CD4-positive, alpha-beta T cell treated with Interleukin-6 at 100 ng/mL for 8 hours (primary cell): ENCODE measurements at places on chromosomes 7 and 10.

DNA sequence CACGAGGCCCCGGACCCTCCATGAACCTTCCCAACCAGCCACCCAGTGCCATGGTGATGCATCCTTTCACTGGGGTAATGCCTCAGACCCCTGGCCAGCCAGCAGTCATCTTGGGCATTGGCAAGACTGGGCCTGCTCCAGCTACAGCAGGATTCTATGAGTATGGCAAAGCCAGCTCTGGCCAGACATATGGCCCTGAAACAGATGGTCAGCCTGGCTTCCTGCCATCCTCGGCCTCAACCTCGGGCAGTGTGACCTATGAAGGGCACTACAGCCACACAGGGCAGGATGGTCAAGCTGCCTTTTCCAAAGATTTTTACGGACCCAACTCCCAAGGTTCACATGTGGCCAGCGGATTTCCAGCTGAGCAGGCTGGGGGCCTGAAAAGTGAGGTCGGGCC lies 90.6 kb upstream of the PDCD4 start:
- DNase-seq: no peak

DNA sequence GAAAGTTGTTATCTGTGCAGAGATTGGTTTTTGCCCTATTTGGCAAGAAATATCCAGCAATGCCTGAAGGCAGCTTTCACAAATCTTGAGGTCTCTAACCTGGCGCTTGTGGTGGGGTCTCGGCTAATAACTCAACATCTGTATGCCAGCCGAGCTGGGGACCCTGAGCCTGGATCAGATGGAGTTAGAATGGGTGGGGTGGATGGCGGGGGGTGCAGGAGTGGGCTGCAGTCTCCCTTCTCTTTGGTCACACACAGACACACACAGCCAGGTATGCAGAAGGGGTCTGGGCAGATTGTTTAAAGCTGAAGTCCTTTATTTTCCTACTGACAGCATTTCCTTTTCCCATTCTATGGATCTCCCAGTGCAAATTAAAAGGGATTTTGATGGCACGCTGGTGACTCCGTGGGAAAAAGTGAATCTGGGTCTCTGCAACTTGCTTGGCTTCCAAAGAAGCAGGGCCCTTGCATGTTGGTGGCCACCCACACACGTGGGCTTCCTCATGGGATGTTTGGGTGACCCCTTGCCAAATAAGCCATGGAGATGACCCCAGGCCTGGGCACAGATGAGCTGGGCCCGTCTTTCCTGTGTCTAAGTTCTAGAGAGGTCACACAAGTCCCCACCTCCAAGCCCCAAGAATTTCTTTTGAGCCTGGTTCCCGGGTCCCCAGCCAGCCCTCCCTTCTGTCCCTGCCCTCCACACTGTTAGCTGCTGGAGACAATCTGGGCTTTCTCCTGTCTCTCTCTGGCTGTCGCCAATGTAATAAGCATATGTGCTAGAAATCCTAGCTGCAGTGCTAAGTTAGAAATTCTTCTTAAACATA lies 39.9 kb upstream of the EMX2 start:
- DNase-seq: no peak

DNA sequence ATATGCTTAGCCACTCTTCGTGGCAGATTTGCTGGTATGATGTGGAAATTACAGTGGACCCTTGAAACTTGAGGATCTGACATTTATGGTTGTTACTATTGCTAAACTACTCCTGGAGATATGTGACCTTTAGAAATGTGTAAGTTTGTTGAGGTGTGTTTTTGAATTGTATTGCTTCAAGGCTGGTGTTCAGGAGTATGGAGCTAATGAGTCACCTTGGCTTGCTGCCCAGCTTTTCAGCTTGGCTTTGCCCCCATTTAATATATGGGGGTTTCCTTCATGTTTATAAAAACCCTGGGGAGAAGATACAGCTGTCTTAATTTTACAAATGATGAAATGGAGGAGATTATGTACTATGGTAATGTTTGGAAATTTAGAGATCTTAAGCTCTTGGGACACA lies 11.6 kb downstream of the HBP1 start:
- DNase-seq: peak; percentile 29

DNA sequence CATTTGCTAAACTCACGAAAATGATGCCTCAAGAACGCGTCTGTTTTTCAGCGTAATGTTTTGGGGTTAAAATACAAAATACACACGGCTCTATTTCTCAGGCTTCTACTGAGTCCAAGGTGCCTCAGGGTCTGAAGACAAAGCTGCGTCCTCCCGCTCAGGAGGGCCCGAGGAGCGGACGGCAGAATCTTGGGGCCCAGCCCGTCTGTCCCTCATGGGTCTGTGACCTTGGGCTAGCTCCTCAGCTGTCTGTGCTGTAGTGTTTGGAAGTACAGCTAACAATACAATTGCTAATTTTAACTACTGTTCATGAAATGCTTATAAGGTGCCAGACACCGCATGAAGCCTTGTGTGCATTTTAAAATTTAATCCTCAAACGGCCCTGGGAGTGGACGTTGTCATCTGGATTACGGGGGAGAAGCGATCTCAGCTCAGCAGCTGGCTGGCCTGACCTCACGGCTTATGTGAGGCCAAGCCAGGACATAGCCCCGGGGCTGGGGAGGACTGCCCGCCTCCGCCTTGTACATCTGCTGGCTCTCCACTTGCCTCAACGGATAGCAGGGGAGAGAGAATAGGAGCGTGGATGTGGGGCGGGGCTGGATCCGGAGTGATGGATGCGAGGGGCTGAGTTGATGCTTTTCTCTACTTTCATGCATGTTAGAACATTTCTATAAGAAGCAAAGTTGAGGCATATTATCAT lies 357.4 kb downstream of the GLRX3 start:
- no peak for DNase-seq

GRCh38 chr10:14601872-14602725 lies 172.6 kb downstream of the FAM107B start:
- DNase-seq: peak; percentile 71

- DNase-seq: no peak
Measured at GRCh38 chr10:30489346-30489745, 55.4 kb downstream of the MAP3K8 start.

DNA sequence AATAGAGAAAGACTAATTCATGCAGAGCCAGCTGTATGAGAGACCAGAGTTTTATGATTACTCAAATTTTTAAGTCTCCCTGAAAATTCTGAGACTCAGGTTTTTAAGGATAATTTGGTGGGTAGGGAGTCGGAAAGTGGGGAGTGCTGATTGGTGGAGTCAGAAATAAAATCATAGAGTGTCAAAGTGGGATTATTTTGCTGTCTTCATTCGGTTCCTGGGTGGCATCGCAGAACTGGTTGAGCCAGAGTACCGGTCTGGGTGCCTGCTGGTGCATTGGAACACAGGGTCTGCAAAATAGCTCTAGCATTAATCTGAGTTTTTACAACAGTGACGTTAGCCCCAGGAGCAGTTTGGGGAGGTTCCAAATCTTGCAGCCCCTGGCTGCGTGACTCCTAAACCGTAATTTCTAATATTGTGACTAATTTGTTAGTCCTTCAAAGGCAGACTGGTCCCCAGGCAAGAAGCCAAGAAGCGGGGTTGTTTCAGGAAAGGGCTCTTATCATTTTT lies 32.4 kb downstream of the GPRIN2 start:
- DNase-seq: no peak

DNA sequence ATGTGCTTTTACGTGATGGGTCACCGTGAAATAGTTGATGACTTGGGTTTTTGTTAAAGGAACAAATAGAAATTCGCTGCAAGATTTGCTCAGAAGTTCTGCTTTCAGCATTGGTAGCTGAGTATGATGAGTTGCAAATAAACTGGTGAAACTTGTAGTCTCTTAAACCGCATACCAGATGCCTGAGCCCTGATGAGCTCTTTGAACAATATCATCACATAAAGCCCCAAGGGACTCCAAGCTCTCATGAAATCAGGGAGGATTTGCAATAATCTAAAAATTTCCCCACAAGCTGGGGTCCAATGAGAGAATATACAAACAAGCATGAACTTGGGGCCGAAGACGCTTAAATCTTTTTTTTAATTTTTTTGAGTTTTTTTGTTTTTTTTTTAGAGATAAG lies 312.4 kb downstream of the CALN1 start:
- DNase-seq: no peak

DNA sequence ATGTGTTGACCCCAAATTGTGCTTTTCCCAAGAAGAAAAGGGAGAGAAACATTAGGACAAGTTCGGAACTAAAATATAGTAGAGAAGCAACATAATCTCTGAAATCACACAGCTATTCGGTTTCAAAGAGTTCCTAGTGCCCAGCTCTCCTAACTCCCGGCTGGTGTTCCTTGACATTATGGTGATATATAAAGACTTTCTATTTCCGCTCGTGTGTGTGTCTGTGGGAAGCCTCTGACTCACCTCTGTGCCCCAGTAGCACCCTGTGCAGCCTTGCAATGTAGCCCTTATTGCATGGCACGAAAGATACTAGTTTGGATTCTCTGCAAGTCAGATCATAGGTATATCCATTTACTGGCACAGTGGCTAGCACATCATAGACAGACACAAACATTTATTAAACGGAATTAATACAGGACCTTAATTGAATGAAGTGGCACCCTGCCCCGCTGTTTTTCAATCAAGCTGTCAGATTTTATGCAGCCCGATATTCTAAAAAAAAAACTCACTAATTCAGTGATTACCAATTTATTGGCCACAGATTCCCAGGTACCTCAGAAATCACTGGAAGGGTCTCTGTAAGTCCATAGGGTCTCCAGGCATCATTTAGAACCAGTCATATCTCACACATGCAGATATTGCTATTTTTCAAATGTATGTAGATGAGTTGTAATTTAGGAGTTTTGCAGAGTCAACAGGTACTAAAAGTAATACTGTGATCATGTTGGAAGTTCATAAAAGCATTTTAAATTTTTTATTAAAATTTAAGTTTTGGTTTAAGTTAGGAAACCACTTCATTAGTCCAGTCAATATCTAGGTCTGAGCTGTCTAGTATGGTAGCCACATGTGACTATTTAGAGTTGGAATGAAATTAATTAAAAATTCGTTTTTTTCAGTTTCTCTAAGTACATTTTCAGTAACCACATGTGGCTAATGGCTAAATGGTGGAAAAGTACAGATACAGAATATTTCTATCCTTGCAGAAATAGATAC lies 43.3 kb downstream of the SFTPD start:
- no peak for DNase-seq

DNA sequence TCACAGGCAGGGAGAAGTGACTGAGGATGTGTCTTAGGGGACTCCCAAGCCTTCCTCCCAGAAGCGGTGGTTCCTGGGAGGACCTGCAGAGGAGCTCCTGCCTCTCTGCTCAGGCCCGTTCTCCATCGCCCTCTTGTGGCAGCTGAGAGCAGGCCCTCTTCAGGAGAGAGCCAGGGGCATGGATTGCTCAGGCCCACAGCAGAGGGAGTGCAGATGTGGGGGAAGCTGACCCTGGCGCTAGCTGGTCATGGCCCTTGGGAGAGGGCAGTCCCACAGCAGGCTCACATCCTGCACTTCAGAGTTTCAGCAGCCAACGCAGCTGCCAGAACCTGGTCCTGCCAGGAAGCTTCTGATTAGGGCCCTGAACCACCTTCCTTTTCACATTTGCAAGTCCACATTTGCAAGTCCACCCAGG lies 94.8 kb upstream of the TARP start:
- DNase-seq: peak; percentile 77

DNA sequence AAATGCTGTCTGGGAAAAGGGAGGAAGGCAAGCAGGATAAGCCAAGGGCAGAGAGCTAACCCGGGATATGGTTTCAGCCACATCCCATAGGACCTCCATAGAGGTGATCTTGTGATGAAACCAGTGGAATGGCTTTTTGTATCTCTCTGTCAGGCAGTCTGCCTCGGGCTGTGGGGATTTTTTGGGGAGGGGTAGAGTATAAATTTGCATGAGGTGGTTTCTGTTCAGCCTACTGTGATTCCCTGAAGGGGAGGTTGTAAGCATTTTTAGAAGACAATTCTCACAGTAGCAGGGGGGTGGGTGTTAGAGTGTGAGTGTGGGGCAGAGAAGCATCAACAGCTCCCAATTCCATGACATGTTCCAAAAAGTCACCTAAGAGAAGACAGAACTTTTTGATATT lies 11.8 kb downstream of the OR9A2 start:
- DNase-seq: no peak

DNA sequence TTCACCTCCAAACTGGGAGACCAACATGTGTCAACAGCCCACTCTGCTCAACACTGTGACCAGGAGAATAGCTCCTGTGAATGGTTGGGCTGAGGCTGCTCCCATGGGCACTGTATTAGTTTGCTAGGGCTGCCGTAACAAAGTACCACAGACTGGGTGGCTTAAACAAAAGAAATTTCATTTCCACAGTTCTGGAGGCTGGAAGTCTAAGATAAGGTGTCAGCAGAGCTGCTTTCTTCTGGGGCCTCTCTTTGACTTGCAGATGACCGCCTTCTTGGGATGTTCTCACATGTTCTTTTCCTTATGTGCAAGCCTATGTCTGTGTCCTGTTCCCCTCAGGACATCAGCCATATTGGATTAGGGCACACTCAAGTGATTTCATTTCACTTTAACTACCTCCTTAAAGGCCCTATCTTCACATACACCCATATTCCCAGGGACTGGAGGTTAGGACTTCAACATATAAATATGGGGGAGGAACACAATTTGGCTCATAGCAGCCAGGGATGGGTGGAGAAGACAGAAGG lies 90.3 kb downstream of the CPED1 start:
- no peak for DNase-seq

GRCh38 chr10:34804306-34804705 lies 10.8 kb downstream of the PARD3 start:
- DNase-seq: no peak

GRCh38 chr7:159310457-159311171 lies 165.9 kb upstream of the VIPR2 start:
- DNase-seq: no peak

DNA sequence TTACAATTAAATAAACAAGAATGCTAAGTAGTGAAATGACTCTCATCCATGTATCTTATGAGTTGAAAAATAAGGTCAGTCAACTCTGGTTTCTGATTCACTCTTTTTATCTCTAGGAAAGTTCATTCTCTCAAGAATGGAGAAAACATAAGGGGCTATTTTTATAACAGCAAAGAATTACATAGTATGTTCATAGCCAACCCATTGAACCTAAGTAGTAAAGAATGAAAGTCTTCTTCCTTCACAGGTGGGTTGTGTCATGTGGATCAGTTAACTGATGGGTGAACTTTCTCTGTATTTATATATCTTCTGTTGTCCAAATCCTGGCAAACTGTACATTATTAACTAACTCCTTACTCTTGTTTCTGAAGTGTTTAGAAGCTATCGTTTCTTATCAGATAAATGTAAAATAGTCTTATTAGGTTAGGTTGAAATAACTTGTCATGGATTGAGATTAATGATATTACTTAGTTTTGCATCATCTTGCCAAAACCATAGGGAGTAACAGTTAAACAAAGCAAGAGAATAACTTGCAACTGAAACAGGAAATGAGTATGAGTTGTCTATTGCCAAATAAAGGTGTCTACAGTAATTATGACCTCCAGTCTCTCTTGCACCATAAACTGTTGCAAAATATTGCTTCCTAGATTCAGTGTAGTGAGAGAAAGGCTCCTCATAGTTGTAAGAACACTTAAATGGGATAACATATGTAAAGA lies 86.8 kb downstream of the ANKRD7 start:
- no peak for DNase-seq
